SK-N-SH (cell line): ENCODE measurements at places on chromosomes 12 and 14.

DNA sequence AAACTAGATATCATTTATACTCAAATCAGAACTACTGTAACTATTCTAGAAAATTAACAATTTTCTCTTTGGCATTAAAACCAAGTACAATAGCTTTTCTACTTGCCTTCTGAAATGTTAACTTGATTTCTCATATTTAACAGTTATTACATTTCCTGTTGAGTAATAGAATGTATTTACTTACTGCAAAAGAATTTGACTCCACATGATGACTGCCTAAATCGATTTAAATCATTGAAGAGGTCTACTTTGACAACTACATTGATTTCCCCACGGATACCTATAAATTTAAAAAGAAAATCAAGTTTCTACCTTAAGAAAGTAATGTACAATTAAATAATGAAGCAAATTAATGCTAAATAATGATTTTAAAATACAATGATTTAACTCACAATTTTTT, 18.9 kb downstream of the C2CD5 start:
- no peak for DNase-seq

DNA sequence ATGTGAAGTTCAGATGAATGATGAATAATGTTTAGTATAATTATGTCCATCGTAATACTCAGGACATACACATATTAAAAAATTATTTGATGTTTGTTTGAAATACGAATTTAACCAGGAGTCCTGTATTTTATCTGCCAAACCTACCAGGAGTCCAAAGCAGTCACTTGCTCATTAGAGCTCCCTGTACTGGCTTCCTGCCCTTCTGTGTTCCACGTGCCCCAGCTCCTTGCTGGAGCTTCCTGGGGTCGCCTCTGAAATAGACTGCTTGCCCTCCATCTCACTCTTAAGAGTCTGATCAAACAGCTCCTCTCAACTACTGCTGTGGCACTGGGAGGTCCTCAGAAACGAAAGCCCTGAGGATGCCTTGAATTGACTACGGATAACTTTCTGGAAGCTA, 87.3 kb upstream of the DHRS4 start:
- DNase-seq, result no peak

GRCh38 chr14:69318241-69318640, 58.3 kb downstream of the GALNT16 start:
- no peak for DNase-seq

GRCh38 chr14:52906141-52906601, 44.7 kb downstream of the FERMT2 start:
- DNase-seq, result no peak

- no peak for DNase-seq
Observed at GRCh38 chr14:104264495-104265265, 126.3 kb downstream of the KIF26A start.

DNA sequence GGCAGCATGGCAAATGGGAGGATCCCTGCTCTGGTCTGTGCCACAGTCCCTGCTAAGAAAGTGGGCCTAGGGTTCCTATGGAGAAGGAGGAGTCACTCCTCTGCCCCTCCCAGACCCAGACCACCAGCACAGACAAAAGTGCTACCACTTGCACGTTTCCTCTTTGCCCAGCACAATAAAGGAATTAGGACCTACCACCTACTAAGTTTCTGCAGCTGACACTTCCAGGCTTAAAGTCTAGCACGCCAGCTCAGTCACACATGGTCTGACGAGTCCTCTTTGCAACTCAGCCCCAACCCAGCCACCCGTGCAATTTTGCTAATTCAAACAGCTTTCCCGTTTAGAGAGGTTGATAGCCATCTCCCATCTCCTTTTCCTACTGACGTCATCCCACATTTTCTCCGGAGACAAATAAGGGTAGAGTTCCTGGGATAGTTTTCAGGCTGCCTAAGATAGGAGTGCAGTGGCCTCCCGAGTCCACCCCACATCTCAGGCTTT, 66.2 kb upstream of the PTGR2 start:
- DNase-seq, result peak; percentile 61

- no peak for DNase-seq
Observed at GRCh38 chr14:106269029-106269428, 742.6 kb downstream of the TMEM121 start.

GRCh38 chr12:42977451-42978230, 388.1 kb upstream of the PRICKLE1 start:
- no peak for DNase-seq

DNA sequence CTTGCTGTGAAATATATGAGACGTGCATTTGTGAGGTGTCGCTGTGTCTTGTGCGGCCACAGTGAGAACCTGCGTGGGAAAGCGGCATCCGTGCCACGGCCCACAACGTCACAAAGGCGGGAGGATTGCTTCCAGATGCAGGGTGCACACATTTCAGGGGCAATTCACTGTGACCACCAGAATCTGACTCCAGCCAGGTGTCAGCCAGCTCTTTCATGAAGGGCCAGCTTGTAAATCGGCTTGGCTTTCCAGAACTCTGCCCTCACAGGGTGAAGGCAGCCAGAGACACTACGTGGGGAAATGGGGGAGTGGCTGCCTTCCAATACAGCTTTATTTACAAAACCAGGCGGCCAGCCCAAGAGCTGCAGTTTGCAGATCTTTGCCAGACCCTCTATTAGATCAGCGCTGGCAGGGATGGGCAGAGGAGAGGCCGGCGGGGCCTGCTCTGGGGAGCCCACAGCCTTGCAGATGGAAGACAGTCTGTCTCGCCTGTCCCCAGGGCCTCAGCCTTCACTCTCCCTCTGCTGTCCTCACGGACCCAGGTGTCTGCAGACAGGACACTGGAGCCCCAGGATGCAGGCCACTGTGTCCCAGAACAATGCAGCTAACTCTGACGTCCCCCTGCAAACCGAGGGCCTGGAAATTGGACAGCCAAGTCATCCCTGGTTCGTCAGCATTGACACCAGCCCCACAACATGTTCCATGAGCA, 53.5 kb downstream of the ADGRD1 start:
- DNase-seq, result peak; percentile 89

- no peak for DNase-seq
Observed at GRCh38 chr12:113702836-113703235, 231.2 kb upstream of the LHX5 start.

GRCh38 chr14:60594062-60594461, 55.2 kb downstream of the SIX1 start:
- DNase-seq, result no peak

- DNase-seq, result no peak
Observed at GRCh38 chr12:9797722-9798619, 29.3 kb upstream of the KLRF1 start.

DNA sequence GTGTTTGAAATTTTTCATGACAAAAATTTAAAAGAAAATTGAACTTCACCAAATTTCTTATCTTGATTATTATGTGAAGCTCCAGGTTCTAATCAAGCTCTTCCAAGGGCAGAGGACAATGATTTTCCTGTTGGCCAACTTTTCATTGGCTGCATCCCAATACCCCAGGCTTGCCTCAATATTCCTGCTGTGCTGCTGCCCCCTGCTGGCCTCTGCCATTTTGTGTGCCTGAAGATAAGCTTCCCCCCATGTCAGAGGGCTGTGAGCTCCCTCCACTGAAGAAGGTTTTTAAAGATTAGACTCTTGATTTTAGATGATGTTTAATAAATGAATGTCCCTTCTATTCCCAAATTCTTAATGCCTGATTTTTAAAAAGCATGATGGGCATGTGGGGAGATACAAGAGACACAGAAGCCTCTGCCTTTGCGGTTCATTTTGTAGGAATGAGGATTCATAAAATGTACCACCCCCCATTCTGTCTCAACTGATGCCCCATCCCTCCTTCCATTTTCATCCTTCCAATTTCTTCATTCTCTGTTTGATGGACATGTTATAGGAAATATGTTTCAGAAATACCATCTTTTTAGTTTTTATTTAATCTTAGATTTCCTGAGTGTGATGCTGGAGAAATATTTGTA, 76.7 kb upstream of the RGS6 start:
- DNase-seq, result peak; percentile 65

- no peak for DNase-seq
Observed at GRCh38 chr12:109995361-109995685, 845 bp downstream of the GIT2 start.

GRCh38 chr12:43893670-43894069, 57.8 kb downstream of the TMEM117 start:
- no peak for DNase-seq

GRCh38 chr12:77681726-77682125, 149.0 kb upstream of the NAV3 start:
- DNase-seq, result no peak
